ENCODE measurements at places on chromosomes 4 and X.

DNA sequence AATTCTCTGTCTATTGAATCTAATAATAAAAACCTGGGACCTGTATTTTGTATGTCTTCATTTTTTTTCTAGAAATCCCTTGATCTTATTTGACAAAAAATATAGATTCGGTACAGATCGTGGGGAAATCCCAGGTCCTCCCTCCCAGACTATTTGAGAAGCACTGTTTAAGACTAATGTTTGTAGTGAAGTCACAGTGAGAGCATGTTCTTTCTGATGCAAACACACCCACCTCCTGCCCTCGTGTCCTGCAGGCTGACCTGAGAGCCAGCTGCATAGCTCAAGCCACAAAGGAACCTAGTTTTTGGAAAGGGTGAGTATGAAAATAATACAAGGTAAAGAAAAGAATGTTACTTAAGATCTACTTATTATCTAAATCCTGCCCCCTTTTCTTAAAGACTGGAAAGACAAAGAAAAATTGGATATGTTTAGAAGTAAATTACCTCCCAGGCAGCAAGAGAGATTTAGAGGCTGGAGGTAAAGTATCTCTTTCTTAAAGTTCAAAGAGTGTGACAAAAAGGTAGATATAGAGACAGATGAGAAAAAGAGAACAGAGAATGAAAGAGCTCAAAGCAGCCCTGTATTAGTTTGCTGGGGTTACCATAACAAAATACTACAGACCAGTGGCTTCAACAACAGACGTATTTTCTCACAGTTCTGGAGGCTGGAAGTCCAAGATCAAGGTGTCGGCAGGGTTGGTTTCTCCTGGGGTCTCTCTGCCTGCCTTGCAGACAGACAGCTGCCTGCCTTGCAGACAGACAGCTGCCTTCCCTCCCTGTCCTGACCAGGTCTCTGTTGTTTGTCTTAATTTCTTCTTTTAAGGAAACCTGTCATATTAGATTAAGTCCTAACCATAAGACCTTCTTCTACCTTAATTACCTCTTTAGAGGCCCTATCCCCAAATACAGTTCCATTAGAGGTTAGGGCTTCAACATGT, 20.4 kb upstream of the DCTD start:
- DNase-seq: no peak

- DNase-seq: no peak
Observed at GRCh38 chr4:92421920-92422319, 118.2 kb downstream of the GRID2 start.

- no peak for DNase-seq
Observed at GRCh38 chr4:769511-769910, 56.4 kb downstream of the CPLX1 start.

DNA sequence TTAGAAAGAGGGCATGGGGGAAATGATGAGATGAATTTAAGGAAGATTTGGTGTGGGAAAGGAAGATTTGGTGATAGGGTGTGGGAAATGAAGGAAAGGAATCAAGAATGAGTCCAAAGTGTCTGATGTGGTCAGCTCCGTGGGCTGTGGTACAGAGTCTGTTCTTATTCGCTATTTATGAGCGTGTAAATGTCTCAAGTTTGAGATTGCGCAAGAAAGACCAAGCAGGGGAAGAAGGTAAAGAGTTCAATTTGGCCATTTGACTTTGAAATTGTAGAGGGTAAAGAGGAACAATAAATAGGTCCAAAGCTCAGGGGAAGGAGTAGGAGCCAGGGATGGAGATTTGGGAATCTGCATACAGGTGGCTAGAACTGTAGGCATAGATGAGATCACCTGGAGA, 11.3 kb upstream of the SMS start:
- DNase-seq: no peak

GRCh38 chr4:85883180-85883579, 408.2 kb downstream of the ARHGAP24 start:
- no peak for DNase-seq

- no peak for DNase-seq
Observed at GRCh38 chr4:87510747-87511146, 18.4 kb downstream of the SPARCL1 start.

DNA sequence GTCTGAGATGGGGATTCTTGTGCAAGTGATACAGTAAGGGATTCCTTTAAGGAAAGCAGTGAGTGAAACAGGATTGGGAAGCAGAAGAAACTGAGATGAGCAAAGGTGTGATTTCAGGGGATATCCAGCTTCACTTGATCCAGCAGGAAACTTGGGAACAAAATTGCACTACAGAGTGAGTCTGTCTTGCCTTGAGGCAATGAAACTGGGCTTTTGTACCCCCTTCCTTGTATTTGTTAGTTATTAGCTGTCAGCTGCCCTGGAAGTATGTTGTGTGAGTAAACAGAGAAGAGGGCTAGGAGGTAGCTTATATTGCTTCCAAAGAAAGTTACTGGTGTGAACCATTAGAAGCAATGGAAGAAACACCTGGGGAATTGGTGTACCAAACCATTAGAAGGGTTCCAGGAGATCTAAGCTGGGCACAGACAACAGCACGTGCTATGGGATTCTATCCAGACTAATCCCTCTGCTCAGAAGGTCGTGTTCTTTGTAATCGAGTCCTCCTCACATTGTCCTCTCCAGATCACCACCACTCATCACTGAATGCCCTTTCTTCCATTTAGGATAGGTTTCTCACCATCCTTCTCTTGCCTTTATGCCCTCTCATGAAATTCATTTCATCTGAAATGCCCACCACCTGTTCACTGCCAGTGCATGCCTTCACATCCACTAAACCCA, 76.0 kb downstream of the PDLIM5 start:
- DNase-seq: no peak

- DNase-seq: no peak
Observed at GRCh38 chr4:165966833-165967232, 93.8 kb downstream of the TLL1 start.

DNA sequence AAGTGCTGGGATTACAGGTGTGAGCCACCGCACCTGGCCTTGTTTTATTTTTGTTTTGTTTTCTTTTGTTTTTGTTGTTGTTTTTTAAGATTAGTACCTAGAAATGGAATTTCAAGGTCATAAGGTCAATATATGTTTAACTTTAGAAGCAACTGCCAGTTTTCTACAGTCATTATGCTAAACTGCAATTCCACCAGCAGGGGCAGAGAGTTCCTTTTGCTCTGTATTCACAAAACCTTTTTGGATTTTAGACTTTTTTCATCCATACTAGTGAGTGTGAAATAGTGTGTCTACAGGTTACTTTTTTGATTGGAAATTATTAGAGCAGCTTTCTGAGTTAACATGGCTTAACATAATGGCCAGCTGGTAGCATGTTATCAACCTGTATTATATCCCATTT, 580.6 kb downstream of the TRIML1 start:
- DNase-seq: no peak

- no peak for DNase-seq
Observed at GRCh38 chr4:25861951-25862410, 807 bp downstream of the SEL1L3 start.
